ENCODE measurements at places on chromosomes 5 and 9.

GRCh38 chr9:127216888-127217217 lies 47.7 kb upstream of the GARNL3 start:
- no peak overlapping the region for H3K27ac ChIP-seq
- no peak overlapping the region for H3K4me3 ChIP-seq
- peaks cover 8% of the 10 kb centered on the region for H3K4me1 ChIP-seq
- no peaks in the 10 kb centered on the region for H3K36me3 ChIP-seq
- H3K27me3 ChIP-seq: peaks cover 31% of the 10 kb centered on the region

DNA sequence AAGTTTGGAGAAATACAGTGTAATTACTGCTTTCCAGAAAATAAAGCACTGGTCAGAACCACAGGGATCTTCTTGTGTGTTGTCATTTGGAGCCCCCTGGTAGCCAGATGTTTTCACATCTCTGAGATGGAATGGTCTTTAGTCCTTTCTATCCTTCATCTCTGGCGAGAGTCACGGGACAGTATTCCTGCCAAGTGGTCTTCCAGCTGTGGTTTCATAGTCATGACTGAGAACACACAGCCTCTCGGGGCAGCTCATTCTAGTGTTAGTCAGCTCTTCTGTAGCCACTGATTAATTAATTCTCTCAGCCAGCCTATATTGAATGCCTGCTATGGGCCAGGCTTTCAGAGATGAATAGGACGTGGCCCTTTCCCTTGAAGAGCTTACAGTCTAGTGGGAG lies 34.1 kb downstream of the HMGXB3 start:
- peak overlapping the region; percentile 91 for H3K27ac ChIP-seq
- no peak overlapping the region for H3K4me3 ChIP-seq
- peaks cover 59% of the 10 kb centered on the region for H3K36me3 ChIP-seq
- peaks cover 67% of the 10 kb centered on the region for H3K4me1 ChIP-seq
- DNase-seq: peak; percentile 83

GRCh38 chr9:93432964-93433363 lies 18.5 kb upstream of the FAM120A start:
- no peaks in the 10 kb centered on the region for H3K36me3 ChIP-seq
- H3K4me3 ChIP-seq: no peak overlapping the region
- H3K4me1 ChIP-seq: no peaks in the 10 kb centered on the region
- peaks cover 1% of the 10 kb centered on the region for H3K27me3 ChIP-seq
- H3K27ac ChIP-seq: no peak overlapping the region

DNA sequence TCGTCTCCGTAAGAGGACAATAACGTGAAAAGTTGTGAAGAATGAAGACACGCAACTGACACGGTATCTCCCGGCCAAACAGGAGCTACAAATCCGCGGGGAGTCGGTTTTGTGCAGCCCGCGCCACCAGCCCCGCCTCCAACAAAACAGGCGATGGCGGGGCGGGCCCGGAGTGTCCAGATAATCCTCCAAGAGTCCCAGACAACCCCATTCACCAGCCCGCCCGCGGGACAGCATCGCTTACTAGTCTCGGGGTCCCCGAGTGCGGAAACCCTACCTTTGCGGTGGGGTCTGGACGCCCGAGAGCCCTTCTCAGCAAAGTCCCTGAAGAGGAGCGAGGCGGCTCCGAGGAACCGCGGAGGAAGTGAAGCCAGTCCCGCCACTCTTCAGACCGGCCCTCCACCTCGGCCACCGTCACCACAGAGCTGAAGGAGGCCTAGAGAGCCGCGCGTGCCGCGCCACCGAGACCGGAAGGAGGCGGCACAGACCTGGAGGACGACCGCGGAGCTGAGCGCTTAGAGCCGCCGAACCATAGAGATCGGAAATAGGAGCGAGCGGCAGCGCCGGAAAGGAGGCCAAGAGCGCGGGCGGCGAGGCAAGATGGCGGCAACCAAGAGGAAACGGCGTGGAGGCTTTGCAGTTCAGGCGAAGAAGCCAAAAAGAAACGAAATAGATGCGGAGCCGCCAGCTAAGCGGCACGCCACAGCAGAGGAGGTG lies at the start of the genes BRIX1 and RAD1:
TSS of gene BRIX1 (plus strand) at position 573 of the 717 bp plus-strand sequence. CDS start at position 601, 28 bp downstream.
TSS of gene RAD1 (minus strand) at position 366 of the 717 bp plus-strand sequence. CDS start 612 bp downstream, outside the sequence.
- peaks cover 52% of the 10 kb centered on the region for H3K4me1 ChIP-seq
- peak; percentile 97 for DNase-seq
- no peak within 1 kb of the TSS for H3K4me3 ChIP-seq

- H3K36me3 ChIP-seq: no peaks in the 10 kb centered on the region
- H3K4me3 ChIP-seq: no peak overlapping the region
- peaks cover 20% of the 10 kb centered on the region for H3K27me3 ChIP-seq
Observed at GRCh38 chr9:93250185-93250584, 66.2 kb downstream of the WNK2 start.

DNA sequence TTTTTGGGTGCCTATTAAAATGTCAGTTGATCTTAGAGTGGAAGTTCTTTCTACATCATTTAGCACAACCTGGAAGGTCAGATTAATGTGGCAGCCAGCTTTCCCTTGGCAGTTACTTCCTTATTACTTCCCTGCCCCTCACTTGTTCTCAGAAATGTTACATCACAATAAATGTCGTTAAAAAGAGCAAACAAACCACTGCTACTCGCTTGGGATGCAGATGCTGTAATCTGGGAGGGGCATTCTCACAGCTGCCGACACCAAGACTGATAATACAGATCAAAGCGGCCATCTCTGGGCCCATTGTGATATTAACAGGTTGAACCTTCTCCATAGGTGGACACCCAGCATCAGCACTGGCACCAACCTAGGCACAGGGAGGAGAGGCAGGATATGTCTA lies 29.3 kb downstream of the PLAC8L1 start:
- H3K27ac ChIP-seq: no peak overlapping the region
- peaks cover 24% of the 10 kb centered on the region for H3K4me1 ChIP-seq
- peaks cover 29% of the 10 kb centered on the region for H3K27me3 ChIP-seq
- DNase-seq: no peak
- 0 out of 2 replicates have a peak, but pooled peaks cover 6% of the 10 kb centered on the region for H3K36me3 ChIP-seq
- no peak overlapping the region for H3K4me3 ChIP-seq

- peaks cover 8% of the 10 kb centered on the region for H3K36me3 ChIP-seq
- no peak overlapping the region for H3K4me3 ChIP-seq
- H3K27ac ChIP-seq: no peak overlapping the region
- H3K27me3 ChIP-seq: no peaks in the 10 kb centered on the region
- no peaks in the 10 kb centered on the region for H3K4me1 ChIP-seq
- DNase-seq: no peak
Observed at GRCh38 chr5:63960646-63961045, 1.6 kb downstream of the HTR1A start.

All from HFFc6 (cell line).